Stimulated activated naive CD4-positive, alpha-beta T cell (primary cell): ENCODE measurements at places on chromosomes 6 and 20.

- DNase-seq, result no peak
Measured at GRCh38 chr20:53923566-53924369, 146.6 kb downstream of the BCAS1 start.

DNA sequence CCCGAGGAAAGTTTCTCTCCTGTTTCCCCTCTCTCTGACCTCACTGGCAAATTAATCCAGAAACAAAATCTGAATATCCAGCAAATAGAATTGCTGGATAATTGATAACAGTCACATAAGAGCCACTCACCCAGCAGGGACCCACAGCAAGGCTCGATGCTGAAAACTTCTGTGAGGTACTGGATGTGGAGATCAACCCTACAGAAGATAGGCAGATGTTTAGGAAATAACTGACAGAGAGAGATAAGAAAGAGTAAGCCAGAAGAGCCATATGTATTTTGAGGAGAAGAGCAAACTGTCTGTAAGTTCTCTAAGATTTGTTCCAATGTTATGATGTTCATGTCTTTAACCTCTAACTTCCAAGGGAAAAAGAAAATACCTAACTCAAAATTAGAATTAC is 59.7 kb downstream of the PKHD1 start:
- DNase-seq, result no peak

DNA sequence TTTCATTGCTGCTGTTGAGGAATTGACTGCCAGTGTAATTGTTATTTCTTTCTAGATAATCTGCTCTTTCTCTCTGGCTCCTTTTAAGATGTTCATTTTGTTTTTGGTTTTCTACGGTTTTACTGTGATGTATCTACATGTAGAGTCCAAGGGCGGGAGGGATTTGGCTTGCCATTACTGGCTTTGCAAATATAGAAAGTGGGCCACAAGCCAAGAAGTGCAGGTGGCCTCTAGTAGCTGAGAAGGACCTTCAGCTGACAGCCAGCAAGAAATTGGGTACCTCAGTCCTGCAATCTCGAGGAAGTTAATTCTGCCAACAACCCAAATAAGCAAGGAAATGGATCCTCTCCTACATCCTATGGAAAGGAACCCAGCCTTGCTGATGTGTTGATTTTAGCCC is 42.8 kb upstream of the GLP1R start:
- no peak for DNase-seq

GRCh38 chr6:43667245-43668150 is 20.1 kb downstream of the MRPS18A start:
- peak; percentile 56 for DNase-seq

DNA sequence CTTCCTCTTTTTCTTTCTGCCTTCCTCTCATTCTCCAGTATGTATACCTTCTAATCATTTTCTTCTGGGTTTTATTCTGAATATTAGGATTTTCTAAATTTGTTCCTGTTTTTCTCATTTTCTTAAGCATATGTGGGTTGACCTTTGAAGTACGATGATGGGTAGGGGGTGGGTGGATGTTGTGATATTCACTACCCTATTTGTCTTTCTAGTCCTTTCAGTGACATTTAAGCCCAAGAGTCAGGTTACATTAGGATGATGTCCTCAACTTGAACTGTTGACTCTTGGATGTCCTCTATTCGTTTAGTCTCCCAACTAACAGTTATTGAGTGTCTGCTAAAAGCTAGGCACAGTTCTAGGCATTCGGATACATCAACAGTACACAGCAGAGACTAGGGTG is 7.3 kb downstream of the ABT1 start:
- no peak for DNase-seq

- DNase-seq, result no peak
Measured at GRCh38 chr6:17418281-17419188, 25.1 kb downstream of the CAP2 start.

- no peak for DNase-seq
Measured at GRCh38 chr6:7904654-7905319, 5.8 kb downstream of the TXNDC5 start.

DNA sequence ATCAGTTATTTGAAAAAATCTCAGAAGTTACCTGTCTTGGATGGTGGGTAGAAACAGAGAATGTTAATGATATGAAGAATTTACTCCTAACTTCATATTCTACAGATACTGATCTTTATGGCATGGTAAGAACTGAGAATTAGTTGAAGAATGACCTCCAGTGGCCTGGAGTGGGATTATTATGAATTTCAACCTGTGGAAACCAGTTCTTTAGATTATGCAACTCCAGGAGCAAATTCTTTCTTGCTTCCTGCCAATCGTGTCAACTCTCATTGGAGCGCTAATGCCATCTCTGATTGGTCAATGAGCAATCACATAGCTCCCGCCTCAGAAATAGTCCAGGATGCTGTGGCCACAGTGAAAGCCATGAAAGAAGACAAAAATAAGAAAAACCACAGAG is 40.6 kb downstream of the LYRM2 start:
- DNase-seq, result no peak

DNA sequence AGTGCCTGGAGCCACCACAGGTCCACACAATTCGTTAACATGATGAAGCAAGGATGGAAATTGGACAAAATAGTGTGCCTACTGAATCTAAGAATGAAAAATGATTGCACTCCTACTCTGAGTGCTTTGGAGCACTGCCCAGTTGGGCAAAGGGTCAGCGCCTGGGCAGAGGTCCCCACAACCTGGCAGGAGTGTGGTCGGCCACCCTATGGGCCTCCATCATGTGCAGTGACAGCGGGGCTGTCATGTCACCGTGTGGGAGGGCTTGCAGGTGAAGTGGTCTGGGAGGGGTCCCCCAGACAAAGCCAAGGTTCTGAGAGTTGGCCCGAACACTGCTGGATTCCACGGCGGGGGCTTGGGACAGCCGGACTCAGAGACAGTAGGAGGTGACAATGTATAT is 36.2 kb upstream of the CD93 start:
- no peak for DNase-seq

DNA sequence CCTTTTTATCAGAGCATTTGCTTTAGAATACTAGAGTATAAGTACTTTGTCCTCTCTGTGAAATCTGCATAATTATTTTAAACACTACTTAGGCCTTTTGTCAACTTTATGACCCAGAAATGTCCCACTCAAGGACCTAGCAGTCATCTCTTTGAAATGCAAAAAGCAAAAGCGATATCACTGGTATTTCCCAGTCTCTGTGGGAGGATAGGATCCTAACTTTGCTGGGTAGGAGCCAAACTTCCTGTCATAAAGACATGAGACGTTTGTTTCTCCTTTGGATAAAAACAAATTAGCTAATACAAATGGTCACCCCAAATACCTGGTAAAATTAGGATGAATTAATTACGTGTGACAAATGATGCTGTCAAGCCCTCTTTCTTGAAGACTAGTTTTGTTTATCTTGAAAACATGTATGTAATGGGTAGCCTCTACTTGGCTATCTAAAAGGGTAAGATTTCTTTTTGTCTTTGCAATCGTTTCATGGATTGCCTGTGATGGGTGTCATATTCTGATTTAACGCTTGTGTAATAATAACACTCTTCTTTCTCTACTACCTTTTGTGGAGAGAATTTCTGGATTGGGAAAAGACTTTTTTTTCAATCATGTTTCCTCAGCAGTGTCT is 36.2 kb downstream of the DCDC2 start:
- no peak for DNase-seq

GRCh38 chr6:161833099-161833860 is 559.4 kb upstream of the AGPAT4 start:
- no peak for DNase-seq

GRCh38 chr6:37731888-37732287 is 34.2 kb upstream of the MDGA1 start:
- DNase-seq, result no peak

DNA sequence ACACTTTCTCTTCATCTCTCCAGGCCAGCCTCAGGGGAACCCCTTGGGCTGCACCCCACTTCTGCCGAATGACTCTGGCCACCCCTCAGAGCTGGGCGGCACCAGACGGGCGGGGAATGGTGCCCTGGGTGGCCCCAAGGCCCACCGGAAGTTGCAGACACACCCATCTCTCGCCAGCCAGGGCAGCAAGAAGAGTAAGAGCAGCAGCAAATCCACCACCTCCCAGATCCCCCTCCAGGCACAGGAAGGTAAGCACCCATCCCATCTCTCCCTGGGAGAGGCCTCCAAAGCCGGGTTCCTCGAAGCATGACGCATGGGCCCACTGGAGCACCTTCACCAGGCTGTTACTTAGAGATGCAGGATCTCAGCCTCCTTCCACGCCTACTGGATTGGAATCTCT is 11.3 kb downstream of the MDFI start:
- no peak for DNase-seq
